Activated naive CD4-positive, alpha-beta T cell treated with anti-CD3 and anti-CD28 coated beads, Interleukin-2, amount 50 U/mL, for 72 hours (primary cell): ENCODE measurements at places on chromosomes 7 and 10.

GRCh38 chr10:2120746-2121145 lies 383.4 kb upstream of the ADARB2 start:
- DNase-seq: no peak

DNA sequence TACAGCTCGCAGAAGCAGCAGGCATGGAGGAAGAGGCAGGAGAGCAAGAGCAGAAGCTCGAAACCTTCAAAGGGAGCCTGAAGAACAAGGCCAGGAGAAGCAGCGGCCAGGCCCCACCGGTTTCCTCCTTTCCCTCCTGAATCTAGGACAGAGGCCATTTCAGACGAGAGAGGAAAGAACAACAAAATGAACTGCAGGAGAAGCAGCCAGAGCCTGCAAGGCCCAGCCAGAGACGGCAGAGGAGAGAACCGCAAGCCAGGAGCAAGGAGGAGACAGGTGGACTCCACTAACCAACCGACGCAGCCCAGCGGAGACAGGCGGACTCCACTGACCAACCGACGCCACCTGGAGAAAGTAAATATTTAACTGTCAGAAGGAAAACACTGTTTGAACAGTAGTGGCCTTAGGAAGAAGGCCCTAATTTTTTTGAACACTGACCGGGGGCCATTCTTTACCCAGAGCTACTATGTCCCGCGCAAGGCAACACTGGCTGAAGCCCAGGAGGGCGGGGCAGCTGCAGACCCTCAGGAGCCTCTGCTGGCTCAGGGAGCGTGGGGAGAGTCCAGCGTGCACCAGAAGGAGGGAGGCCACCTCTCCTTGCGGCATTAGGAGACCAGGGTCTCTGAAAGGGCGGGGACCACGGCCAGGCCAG lies 559.2 kb downstream of the PTPRN2 start:
- DNase-seq: no peak

- DNase-seq: no peak
Observed at GRCh38 chr10:104487794-104488438, 134.3 kb downstream of the CFAP58 start.

GRCh38 chr7:99002148-99002826 lies 124.0 kb downstream of the TRRAP start:
- peak; percentile 25 for DNase-seq

DNA sequence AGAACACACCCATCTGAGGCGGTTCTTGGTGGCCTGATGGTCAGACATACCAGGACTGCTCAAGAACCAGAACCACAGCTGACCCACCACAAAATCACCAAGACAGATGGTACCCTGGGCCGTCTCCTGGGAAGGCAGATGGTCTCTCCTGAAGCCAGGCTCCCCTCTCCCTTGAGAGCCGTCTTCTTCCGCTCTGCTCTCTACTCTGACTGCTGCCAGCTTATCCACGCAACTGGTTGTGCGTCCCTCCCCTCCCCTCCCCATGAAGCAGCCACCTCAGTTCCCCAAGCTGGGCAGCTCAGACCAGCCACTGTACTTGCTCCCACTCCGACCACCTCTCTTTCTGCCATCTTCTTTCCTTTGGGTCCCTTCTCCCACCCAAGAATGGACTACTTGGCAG lies 14.0 kb downstream of the PDIA4 start:
- no peak for DNase-seq

- peak; percentile 43 for DNase-seq
Observed at GRCh38 chr10:43250615-43251418, 16.0 kb downstream of the RASGEF1A start.

DNA sequence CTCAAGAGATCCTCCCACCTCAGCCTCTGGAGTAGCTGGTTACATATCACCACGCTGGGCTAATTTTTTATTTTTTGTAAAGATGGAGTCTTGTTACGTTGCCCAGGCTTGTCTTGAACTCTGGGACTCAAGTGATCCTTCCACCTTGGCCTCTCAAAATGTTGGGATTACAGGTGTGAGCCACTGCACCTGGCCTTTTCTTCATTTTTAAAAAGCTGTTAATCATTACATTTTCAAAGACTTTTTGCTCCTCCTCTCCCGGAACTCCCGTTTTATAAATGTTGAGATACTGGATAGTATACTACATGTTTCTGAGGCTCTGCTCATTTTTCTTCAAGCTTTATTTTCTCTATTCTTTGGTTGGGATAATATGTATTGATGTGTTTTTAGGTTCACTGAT lies 16.4 kb downstream of the AOAH start:
- DNase-seq: no peak

DNA sequence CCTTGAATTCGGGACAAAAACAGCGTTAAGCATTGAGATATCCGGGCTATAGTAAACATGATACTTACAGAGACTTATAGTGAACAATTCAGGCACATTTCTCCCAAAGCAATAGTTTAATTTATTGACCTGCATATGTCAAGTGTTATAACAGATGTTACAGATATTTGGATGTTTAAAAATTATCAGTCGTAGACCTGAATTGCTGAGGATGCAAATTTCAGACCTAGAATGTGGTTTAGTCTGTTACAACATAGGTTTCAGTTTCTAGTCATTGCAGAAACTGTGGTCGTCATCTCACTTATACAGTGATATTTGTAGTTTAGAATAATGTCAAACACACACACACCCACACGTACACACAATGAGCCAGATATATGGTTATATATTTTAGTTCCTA lies 85.2 kb downstream of the VTI1A start:
- no peak for DNase-seq

DNA sequence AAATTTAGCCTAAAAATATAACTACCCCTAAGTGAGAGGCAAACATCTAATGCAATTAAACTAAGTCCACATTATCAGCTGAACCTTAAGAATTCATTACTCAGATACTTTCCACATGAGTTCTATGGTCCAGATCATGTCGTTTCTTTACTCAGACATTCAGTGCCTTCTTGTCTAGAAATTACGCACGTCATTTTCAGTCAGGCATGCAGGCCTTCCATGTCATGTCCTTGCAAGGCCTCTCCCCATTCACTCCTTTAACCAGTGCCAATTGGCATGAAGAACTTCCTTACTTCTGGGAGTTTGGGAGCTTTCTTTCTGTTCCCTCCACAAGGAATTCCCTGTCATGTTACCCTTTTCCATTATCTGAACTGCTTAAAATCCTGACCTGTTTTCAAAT lies 118.8 kb downstream of the NRP1 start:
- no peak for DNase-seq

GRCh38 chr7:46155367-46155766 lies 234.3 kb upstream of the IGFBP3 start:
- no peak for DNase-seq

DNA sequence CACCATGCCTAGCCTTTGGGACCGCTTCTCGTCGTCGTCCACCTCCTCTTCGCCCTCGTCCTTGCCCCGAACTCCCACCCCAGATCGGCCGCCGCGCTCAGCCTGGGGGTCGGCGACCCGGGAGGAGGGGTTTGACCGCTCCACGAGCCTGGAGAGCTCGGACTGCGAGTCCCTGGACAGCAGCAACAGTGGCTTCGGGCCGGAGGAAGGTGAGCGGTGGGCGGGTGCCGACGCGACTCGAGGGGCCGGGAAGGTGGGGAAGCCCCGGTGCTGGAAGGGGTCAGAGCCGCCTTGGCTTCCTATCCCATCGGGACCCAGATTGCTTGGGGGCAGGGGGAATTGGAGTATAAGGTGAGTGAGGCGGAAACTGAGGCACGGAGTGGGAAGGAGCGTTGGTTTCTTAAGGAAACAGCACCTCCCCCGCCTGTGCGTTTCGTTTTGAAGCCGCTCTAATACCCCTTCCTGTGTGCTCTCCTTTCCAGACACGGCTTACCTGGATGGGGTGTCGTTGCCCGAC lies 547 bp downstream of the DDIT4 start:
- no peak for DNase-seq

DNA sequence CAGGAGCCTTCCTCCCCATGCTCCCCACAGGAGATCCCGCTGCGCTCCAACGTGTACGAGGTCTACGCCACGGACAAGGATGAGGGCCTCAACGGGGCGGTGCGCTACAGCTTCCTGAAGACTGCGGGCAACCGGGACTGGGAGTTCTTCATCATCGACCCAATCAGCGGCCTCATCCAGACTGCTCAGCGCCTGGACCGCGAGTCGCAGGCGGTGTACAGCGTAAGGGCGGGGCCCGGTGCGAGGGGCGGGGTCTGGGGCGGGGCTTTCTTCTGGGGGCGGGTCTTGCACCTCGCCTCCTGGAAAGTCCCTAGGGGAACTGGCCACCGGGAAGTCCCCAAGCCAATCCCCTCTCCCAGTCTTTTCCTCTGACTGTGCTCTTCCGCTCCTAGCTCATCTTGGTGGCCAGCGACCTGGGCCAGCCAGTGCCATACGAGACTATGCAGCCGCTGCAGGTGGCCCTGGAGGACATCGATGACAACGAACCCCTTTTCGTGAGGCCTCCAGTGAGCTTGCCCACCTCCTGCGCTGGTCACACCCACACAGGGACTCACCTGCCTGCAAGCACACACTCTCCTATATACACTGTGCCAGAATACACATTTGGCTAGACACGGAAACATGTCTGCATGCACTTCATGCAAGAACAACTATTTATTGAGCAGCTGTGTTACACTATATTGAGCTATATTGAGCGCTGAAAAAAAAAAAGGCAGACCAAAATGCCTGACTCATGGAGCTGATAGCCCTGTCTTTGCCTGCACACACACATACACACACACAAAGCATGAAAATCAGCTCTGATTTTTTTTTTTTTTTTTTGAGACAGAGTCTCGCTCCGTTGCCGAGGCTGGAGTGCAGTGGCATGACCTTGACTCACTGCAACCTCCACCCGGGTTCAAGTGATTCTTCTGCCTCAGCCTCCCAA lies 32.7 kb upstream of the VSIR start:
- no peak for DNase-seq

DNA sequence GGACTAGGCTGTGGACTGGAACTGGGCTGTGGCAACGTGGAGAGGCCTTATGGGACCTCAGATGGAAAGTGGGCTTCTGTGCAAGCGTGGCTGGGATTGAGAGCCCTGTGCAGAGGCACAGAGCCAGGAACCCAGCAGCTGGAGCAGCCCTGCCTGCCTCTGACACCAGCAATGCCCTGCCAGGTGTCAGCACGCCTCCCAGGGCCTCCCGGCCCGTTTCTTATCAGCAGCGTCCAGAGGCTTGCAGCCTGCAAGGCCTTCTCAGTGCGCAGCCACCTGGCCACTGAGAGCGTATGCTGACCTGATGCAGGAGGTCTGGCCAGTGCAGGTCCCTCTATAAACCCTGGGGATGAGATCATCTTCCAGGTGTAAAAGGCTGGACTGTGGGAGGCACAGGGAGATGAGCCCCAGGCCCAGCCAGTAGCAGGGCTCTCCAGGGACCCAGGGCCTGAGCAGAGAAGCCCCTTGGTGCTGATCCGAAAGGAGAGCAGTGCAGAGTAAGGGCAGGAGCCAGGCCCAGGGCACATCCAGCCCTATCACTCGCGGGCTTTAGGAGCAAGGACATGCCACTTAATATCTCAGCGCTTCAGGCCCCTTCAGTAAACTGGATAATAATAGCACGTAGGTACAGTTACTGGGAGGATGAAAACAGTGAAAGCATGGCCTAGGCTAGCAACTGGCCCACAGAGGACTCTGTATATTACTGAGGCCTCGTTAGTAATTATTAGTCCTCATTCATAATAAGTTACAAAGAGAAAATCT lies 38.8 kb upstream of the ANTXRL start:
- DNase-seq: peak; percentile 52

DNA sequence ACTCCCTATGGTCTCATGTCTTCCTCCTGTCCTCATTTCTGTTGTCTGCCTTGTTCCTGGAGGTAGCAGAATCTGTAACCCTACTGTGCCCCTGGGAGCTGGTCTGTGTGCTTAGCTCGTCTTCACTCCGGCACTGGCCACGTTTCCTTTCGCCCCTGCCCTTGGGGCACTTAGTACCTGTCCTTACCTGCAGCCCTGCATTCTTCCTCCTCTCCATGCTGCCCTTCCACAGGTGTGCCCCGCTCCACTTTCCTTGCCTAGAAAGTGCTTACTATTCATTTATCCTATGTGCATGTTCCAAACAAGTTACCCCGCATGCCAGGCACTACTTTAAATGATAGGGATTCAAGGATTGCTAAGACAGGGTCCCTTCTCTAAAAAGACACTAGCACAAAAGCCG lies 199.9 kb upstream of the ZMIZ1 start:
- DNase-seq: no peak

- no peak for DNase-seq
Observed at GRCh38 chr7:19110776-19111175, 6.7 kb downstream of the TWIST1 start.

DNA sequence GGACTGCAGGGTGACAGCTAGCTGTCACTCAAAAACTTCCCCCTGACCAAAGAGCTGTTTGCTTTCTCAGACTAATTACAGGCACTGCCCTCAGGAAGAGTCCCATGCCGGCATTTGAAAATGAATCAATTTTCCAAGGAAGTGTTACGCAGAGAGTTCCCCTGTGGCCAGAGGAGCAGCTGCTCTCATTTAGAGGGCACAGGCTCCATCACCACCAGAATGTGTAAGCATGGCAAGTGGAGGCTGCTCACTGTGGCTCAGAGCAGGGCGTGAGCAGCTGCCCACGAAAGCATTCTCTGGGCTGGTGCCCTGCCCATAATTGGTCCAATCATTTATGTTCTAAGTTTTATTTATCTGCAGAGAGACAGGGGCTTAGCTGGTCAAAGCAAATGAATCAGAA lies 202.2 kb downstream of the RAMP3 start:
- no peak for DNase-seq

GRCh38 chr7:84705079-84705478 lies 481.8 kb downstream of the SEMA3D start:
- no peak for DNase-seq

DNA sequence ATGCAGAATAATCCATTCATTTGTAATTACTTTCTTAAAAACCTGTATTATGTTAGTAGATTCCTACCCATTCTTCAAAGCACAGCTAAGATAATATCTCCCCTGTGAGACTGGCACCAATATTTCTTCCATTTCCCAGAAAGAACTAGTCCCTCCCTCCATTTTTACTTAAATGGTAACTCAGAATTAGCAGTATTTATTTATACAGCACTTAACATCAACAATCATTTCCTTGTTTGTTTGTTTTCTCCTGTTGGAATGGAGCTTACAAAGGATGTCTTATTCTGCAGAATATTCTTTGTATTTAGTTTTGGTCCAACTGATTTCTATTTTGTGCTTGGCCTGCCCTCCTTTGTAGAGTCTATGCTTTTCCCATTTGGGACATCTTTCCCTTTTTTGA lies 32.1 kb upstream of the PTPN12 start:
- no peak for DNase-seq

DNA sequence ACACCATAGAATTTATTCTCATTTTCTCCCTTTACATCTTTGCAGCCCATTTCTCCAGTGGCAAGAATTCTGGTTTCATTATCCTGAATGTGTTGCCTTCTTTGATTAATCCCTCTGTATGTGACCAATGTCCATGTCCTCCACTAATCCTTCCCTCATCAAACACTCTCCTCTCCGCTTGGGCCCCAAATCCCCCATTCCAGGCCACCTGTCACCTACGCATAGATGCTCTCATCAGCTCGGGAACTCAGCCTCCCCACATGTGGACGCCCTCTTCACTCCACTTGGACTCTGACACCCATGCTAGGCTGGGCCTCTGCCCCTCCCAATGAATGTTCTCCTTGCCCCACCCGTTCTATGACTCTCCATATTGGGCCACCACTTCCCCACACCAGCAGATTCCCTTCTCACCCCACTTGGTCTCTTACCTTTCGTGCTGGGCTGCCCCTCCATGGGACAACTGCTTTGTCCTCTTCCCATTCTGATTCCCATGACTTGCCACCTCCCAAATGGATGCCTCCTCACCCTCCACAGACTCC lies 18.7 kb upstream of the RBM20 start:
- no peak for DNase-seq
